ENCODE measurements at places on chromosomes 3 and 15.

DNA sequence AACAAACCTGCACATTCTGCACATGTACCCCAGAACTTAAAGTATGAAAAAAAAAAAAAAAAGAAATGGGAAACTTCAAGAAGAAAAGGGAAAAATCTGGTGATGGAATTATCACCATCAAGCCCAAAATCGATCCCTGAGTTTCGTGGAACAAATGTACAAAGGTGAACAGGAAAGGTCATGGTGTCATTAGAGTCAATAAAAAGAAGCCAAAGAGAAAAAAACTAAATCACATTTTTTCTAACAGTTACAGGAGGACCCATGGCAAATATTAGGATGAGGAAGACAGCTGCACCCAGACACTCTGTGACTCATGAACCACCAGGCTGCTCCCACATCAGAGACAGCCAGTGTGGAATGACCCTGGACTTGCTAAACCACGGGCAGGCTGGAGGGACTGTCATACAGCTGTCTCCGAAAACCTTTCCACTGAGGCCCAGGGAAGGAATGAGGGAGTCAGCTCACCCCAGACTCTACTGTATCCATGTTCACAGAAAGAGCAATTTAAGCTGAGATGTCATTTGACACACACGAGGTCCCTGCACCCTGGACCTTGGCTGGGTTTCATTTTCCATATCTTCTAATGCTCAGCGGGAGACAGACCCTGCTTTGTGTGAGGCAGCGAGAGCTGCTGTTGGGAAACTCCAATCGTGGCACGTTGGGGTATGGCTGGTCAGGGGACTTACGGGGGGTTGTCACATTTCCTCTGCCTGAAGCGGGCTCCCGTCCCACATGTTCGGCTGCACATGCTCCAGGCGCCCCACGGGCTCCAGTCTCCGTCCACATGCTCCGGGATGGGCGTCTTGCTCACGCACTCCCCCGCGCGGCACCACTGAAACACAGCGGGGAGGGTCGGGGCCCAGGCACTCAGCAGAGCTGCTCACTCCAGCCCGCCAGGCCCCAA is 210.2 kb downstream of the ADAMTS17 start:
- DNase-seq: no peak

DNA sequence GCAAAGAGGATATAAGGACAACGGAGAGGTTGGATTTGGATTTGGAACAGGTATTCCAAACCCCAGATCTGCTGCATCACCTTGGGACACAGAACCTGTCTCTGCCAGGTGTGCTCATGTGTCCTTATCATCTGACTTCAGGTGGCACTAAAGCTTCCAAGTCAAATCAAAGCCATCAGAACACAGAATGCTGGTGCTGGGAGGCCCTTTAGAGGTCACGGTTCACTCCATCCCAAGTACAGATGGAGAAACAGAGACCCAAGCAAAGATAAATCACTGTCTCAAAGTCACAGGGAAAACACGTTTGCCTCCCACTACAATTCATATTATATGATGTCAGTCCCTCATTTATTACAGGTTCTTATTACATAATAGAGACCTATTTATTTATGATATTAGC is 72.8 kb downstream of the HES1 start:
- DNase-seq: no peak

DNA sequence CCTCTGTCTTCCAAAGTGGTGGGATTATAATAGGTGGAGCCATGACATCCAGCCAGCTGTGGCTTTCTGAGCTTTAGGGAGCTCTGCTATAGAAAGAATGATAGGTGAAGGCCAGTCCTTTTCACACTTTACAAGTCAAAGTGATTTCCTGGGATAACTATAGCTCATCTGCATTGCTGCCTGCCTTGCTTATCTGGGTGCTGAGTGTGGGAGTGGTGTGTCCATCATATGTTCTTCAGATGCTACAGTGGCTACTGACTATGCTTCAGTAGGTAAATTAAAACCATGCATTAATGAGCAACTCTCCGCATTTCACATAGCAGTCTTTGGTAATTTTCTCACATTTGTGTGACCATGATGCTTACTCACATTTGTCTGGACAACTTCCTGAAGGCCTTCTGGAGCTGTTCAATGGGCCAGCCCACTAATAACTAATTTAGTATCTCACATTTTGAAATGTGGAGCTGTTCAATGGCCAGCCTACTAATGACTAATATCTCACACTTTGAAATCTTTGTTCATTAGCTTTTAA is 23.4 kb downstream of the RHOA start:
- DNase-seq: no peak

DNA sequence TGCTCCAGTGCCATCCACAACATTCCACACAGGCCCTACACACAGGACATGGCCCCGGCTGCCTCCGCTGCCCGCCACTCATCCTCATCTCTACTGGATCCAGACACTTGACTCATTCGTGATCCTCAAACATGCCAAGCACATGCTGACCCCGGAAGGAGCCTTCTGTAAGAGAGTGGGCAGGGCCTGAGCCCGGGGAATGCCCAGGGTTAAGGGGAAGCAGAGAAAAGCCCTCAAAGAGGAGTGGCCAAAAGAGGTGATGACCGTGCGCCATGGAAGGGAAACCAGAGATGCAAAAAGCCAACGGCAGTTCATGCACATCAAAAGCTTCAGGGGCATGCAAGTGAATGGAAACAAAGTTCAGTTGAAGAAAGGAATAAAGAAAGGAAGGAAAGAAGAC is 46.1 kb downstream of the RFTN1 start:
- DNase-seq: no peak

GRCh38 chr3:23696842-23697241 is 108.9 kb upstream of the UBE2E1 start:
- no peak for DNase-seq

DNA sequence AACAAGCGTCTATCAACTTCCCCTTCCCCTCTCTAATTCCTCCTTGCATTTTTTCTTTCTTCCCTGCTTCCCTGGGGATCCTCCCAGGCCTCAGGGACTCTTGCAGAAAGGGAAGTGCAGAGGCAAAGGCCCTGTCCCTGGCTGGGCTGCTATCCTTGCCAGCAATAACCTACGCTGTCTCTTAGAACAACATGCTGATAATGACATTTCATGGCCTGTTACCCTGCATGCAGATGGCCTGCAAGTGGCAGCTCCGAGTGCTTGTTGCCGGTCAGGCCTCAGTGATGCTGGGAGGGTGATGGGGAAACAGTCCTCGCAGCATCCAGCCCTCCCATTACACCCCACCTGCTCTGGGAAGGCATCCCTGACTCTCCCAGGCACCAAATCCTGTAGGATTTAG is 167.6 kb downstream of the RAB11A start:
- no peak for DNase-seq

DNA sequence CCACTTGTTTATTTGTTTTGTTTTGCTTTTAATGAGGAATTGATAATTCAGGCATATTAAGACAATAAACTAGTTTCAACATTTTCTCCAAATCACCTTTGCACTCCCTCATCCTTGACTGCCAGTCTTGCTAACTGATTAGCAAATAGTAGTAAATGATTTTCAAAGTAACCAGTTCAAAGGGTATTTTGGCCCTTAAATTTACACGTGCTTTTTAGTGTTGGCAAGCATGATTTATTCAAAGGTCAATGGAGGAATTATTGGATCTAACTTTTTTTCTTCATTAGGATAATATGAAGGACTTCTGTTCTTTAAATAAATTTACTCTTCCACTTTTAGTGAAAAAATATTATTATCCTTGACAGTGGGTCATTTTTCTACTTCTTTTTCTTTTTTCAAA is 53.8 kb downstream of the BCHE start:
- DNase-seq: no peak

DNA sequence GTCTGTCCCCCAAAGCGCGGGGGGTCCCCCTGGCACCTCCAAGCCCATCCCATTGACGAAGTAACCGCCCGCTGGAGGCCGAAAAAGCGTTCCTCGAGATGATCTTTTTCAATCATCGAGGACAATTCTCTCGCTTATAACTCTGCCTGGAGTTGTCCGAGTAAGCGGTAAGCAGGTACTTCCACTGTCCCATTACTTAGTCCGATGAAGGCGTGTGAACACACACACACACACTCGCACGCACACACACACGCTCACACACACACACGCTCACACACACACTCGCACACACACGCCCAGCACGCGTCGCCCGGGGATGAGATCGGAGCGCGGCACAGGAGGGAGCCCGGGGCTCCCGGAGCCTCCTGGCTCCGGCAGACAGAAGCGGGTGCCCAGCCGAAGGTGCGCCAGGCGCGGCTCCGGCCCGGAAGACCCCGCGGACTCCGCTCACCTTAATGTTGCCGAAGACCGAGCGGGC is 430 bp downstream of the SLCO2A1 start:
- no peak for DNase-seq

DNA sequence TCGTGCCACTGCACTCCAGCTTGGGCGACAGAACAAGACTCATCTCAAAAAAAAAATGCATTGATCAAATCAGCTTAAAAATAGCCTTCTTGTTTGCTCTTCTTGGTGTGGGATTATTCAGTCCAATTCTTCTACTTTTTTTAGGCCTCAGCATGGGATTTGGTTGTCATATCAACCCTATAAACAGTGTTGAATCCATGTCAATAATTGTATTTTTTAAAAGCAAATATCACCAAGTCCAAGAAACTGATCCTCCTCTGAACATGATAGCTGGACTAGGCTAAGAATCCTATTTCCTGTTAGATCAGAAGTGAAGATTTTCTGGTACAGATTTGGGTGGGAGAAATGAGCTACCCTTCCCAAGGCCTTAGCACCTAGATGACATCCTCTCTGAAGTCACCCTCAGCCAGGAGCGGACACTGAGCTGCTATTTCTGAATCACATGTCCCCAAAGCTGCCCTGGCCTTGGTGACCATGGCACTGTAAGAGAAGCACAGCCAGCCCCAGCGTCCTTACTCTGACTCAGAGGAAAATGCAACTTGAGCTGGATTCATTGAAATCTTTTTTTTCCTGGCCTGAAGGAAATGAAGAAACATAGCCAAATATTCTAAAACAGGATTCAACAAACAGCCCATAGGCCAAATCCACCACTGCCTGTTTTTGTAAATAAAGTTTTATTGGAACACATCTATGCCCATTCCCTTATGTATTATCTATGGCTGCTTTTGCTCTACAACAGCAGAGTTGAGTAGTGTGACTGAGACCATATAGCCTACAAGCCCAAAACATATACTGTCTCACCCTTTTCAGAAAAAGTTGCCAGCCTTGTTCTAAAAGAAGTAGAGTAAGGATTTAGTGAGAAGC is 215.9 kb upstream of the CTDSPL start:
- DNase-seq: no peak

- no peak for DNase-seq
These were observed 81.1 kb downstream of the OTOL1 start for GRCh38 chr3:161577662-161578061.

- DNase-seq: no peak
These were observed 32.6 kb upstream of the MTHFS start for GRCh38 chr15:79929412-79929811.

DNA sequence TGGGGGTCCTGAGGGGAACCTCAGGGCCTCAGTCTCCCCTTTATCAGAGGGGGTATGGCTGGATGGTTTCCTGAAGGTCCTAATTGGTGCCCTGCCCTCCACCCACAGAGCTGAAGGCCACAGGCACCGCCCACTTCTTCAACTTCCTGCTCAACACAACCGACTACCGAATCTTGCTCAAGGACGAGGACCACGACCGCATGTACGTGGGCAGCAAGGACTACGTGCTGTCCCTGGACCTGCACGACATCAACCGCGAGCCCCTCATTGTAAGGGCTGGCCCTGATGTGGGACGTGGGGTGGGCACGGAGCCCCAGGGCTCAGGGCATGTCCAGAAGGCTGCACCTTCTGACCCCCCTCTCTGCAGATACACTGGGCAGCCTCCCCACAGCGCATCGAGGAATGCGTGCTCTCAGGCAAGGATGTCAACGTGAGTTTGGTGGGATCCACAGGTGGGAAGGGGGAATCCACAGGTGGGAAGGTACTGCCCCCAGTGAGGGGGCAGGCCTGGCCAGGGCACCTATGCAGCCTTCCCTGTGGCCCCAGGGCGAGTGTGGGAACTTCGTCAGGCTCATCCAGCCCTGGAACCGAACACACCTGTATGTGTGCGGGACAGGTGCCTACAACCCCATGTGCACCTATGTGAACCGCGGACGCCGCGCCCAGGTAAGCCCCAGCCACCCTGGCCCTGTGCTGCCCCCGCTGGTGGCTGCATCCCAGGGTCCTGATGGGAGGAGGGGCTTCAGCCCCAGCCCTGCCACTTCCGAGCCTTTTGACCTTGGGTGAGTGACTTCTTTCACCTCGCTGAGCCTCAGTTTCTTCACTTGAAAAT is 17.5 kb upstream of the GNAT1 start:
- DNase-seq: no peak

DNA sequence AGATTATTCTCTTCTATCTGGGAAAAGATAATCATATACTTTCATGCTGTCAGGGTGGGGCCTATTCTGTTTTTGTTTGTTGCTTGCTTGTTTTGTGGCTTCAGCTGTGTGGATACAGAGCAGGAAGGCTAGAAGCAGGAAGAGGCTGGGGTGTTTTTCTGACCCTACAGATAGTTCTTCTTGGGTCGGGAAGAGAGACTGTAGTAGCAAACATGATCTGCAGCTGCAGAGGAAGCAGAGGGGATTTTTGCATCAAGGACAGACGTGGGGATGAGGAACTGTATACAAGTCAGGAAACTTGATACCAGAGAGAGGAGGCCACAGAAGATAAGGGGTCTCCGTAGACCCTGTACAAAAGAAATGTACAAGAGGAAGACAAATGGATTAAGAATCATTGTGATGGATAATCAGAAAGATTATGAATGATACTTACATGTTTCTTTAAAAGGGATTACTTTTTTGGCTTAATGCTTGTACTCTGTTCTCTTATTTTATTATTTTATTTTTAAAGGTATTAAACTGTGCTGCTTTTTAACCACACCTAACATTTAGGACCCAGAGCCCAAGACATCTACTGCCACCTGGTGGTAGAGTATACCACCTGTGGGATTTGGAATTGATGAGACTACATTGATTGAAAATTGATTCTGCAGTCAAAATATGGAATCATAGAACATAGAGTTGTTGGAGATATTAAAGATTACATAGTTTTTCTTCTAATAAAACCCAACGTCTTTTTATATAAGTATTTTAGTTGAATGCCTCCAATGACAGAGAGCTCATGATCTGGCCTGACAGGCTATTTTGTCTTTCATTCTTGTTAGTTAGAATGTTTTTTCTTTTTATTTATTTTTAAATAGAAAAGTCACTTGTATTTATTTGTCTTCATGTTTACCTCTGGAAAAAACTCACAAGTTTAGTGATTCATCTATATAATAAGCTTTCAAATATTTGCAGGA is 87.3 kb upstream of the ROPN1 start:
- DNase-seq: no peak

GRCh38 chr3:128394033-128394432 is 72.7 kb downstream of the DNAJB8 start:
- DNase-seq: no peak

All from central memory CD8-positive, alpha-beta T cell (primary cell).